ENCODE measurements at places on chromosomes 5 and 9.

GRCh38 chr5:83644301-83644700, 76.4 kb downstream of the HAPLN1 start:
- no peak for DNase-seq

DNA sequence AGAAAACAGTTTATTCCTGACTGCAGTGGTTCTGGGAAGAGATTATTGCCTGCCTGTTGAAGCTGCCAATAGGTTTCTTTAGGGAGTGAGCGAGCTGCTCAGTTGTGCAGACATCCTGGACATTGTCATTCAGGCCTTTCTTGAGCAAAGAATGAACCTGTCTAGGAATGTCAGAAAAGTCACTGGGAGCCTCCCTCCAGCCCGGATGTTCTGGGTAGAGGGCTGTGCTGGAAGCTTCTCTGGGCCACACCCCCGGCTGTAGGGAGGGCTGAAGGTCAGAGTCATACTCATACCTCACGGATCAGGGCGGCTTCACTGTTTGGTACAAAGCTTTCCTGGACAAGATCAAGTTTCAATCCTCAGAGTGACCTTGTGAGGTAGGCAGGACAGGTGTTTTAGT, 33.4 kb upstream of the TBC1D2 start:
- DNase-seq = no peak

DNA sequence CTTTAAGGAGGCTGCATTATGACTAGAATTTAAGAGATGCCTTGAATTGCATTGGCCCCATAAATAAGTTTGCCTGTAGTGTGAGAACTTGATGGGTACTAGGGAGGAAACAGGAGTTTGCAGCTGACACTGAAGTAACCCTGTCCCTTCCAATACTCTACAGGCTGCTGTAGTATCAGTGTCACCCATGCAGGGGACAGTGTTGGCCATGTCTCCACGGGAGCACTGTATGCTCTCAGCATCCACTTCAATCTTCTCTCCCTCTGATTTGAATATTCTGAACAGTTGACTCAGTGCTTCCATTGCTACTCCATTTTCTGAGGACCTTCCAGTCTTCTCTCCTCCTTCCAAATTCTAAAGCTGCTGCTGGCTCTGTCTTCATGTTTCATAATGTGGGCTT, 11.4 kb upstream of the IFNA14 start:
- DNase-seq = no peak

DNA sequence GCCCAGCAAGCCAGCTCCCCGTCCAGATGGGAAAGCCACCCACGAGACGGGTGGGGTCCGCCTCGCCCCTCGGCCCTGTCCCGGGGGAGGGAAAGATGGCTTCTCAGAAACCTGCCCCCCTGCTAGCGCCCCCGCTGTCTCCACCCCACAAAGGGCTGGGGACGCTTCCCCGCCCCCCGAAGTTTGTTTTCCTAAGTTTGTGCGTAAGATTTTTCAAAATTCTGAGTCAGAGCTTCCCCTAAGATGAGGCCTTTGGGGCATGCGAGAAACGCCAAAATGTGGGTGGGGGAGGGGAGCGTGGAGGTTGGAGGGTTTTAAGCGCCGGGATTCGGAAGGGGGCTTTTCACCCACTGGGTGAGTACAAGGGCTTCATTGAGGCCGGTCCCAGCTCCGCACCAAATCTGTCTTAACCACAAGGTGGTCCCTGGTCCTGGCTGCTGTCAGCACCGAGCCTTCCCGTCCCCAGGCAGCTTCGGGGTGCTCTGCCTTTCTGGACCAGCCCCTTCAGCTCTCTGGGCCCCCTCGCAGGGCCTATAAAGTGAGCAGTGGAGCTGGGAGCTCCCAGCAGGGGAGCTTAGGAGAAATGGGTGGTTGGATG, 32.3 kb downstream of the PRRX2 start:
- DNase-seq = no peak

GRCh38 chr5:151958111-151958510, 33.5 kb upstream of the GLRA1 start:
- no peak for DNase-seq

- DNase-seq = no peak
Observed at GRCh38 chr9:123978981-123979380, 32.6 kb upstream of the LHX2 start.

GRCh38 chr9:104374711-104375110, 129.4 kb upstream of the OR13F1 start:
- DNase-seq = no peak

- DNase-seq = no peak
Observed at GRCh38 chr9:5453004-5453403, 2.7 kb downstream of the CD274 start.

- DNase-seq = no peak
Observed at GRCh38 chr5:103475629-103476240, 86.9 kb downstream of the NUDT12 start.

- peak; percentile 64 for DNase-seq
Observed at GRCh38 chr5:170277867-170278281, 19.7 kb downstream of the LCP2 start.

GRCh38 chr9:125126019-125126746, 17.1 kb downstream of the SCAI start:
- DNase-seq = peak; percentile 77

DNA sequence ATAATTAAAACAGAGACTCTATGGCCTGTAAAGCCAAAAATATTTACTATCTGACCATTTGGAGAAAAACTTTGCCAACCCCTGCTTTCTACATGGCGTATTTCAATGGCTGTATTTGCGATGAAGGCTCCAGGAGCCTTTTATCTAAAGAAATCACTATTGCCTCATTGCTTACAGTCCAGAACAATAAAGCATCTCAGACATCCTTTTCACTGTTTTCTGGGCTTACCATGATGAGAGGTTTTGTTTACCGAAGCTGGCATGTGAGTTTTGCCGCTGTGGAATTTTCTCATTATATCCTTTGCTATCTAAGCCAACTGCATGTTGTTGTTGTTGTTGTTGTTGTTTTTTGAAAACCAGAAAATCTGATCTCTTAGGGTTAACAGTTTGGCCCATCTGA, 13.9 kb downstream of the PALM2AKAP2 start:
- DNase-seq = no peak

GRCh38 chr5:87404359-87404758, 8.4 kb downstream of the CCNH start:
- DNase-seq = no peak

GRCh38 chr5:67610186-67610912, 413.8 kb upstream of the CD180 start:
- no peak for DNase-seq

- DNase-seq = no peak
Observed at GRCh38 chr5:31478901-31479300, 53.0 kb downstream of the DROSHA start.

DNA sequence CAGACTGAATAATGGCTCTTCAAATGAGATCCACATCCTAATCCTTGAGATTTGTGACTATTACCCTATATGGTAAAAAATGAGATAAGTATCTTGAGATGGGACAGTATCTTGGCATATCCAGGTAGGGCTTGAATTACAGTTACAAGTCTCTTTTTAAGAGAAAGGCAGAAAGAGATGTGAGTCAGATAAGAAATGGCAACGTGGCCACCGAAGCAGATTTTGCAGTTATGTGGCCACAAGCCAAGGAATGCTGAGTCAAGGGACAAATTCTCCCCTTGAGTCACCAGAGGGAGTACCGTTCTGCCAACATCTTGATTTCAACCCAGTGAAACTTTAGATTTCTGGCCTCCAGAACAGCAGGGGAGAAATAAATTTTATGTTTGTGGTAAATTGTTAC, 1983.0 kb upstream of the C9orf72 start:
- DNase-seq = no peak

GRCh38 chr5:150723845-150724244, 23.0 kb upstream of the RBM22 start:
- DNase-seq = no peak
